Epithelial cell of proximal tubule (primary cell): ENCODE measurements at places on chromosomes 6 and 20. TPM values are rescaled to one million over a fixed set of nuclear protein-coding genes. Genes with fewer than 3 reads are reported as not detected.

Gene TRIM31
- total RNA-seq = not detected in 2 replicates

Gene SIRPB2
- 0.29 TPM in 1 of 2 replicates, not detected in the other for total RNA-seq

- DNase-seq = no peak
Observed at GRCh38 chr6:36774331-36774730, 64.9 kb downstream of the CPNE5 start.

DNA sequence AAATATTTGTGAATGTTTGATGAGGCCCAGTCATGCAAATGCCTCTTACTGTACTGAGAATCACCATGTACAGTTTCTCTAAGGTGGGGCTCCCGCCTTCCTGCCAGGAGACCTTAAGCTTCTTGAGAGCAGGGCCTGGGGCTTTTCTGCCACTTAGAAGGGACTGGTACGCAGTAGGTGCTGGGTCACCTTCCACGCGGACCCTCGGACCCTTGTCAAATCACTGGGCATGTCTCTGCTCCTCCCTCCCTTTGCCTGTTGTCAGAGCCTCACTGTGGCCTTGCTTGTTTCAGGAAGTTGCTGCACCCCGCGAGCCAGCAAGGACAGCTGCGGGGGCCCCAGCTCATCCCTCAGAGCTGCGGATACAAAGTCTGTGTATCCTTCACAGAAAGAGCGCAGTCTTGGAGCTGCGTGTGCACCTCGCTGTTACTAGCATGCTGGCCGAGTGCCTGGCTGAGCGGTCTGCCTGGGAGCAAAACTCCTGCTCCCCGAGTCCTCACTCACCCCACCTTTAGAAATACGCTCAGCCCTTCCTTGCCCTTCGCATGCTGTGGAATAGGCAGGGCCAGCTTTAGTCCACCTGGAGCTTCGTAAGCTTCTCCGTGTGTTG is 30.7 kb upstream of the IRF4 start:
- DNase-seq = no peak

GRCh38 chr20:40705413-40705812 is 16.4 kb upstream of the MAFB start:
- DNase-seq = no peak

- no peak for DNase-seq
Observed at GRCh38 chr20:44324343-44324742, 12.5 kb upstream of the R3HDML start.
